ENCODE measurements at places on chromosomes 1 and 21.

GRCh38 chr21:34990842-34991241 is 58.3 kb downstream of the RUNX1 start:
- no peak for DNase-seq

DNA sequence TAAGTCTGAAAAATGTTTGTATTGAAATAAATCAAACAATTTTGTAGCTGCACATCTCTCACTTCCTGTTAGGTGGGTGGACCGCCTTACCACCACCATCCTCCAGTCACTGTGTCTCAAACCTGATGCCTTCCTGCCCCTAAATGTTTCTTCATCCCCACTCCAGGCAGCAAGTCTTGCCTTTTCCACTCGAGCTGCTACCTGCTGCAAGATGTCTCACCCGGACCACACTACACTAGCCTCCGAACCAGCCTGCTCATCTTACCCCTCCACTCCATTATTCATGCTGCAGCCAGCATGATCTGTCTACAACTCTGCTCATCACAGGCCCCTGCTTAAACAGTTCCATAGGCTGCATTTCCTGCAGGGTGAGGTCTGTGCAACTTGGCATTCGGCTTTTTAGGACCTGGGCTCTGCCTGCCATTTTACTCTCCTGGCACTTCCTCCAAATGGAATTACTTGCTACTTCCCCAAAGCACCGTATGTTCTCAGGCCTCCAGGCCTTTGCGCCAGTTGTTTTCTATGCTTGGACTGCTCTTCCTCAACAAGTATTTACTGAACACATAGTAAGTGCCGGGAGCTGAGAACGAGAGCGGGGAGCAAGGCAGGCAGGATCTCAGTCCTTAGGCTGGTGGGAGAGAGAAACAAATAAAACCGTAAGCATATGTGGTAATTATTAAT is 5.2 kb upstream of the SF3A3 start:
- DNase-seq: no peak

- DNase-seq: no peak
Observed at GRCh38 chr1:235022981-235023710, 105.5 kb downstream of the TOMM20 start.

DNA sequence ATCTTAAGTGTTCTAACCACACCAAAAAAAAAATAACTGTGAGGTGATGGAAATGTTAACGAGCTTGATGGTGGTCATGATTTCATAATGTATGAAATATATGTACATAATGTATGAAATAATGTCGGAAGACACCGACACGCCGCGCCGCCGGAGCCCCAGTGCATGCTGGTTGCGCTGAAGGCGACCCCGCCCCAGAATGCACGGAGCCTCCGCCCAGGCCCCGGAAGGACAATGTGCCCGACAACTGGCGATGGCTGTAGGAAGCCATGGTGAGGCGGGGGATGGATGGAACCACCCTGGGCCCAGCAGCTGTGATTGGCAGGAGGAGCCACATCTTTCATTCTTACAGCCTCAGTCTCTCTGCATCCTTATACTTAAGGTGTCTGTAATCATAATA is 7.4 kb downstream of the OR2T10 start:
- no peak for DNase-seq

- no peak for DNase-seq
Observed at GRCh38 chr1:60994369-60994768, 88.0 kb upstream of the NFIA start.

DNA sequence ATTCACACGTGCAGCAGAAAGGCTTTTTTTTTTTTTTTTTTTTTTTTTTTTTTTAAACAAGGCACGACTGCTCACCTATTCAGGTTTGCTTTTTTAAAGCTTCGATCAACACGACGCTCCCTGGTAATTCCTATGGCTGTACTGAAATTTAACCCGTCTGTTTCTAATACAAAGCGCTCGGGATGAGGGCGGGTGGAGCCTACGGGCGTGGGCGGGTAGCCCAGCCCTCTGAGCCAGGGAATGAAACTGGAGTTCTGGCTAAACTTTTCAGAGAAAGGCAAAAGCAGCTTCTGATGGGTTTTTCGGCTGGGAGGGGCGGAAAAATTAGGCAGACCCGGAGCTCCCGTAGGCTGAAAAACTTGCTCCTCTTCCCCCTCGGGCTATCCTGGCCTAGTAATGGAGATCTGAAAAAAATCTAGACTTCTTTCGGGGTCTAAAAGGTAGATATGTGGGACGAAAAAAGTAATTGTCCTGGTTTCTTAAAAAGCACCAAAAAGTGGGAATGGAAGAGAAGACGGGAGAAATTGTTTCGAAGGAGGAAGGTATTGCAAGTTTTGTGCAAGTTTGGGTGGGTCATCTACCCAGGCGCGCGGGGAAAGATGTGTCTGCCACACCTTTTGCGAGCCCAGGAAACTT is 7.4 kb downstream of the NR5A2 start:
- no peak for DNase-seq

DNA sequence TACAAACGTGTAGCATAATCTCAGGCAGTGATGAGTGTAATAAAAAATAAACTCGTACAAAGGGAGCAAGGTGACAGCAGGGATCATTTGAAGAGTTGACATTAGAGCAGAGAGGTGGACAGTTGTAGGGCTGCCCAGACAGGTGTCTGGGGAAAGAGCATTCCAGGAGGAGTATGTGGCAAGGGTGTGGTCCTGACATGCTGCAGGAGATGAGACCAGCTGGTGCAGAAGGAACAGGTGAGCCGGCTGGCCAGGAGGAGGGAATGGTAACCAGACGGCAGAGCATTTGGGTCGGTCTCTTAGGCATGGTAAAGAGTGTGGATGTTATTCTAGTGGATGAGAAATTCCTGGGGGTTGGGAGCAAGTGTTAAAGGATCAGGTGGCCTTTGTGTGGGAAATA is 306.3 kb downstream of the LMX1A start:
- no peak for DNase-seq

GRCh38 chr1:61426254-61426653 is 298.7 kb downstream of the TM2D1 start:
- no peak for DNase-seq

- DNase-seq: no peak
Observed at GRCh38 chr1:65147424-65148177, 402 bp upstream of the AK4 start.

DNA sequence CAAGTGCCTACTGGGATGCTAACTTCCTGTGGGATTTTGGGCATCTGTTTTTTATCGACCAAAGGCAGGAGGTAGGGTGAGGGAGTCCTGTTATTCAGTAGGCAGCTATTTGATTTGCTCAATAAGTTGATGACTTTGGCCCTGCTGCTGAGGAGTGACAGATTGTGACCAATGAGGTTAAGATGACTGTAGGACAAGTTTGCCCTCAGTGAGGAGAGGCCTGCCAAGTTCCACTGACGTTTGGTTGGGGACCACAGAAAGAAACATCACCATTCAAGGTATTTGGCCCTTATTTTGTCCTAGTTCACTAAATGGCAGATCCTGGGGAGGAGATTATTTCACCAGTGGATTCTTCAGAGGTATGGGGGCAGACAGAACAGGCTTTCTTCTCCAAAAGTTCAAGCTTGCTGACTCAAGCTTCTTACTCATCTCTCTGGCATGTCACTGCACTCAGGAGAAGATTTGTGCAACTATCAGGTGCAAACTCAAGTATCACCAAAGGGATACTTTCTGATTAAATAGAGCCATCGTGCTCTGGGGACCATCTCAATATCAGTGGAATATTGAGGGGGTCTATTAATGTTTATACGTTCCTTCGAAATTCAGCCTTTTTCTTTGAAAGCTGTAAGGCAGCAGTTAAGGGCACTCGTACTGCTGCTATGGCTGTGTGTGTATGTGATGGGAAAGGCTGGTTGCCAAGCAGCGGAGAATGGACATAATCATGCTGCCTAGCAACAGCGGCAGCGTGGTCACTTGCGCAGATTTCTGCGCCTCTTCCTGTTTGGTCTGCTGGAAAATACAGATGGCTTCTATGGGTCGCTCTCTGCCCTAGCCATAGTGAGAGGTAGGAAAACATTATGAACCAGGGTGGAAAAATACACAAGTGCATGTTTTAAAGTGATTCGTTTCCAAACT is 78.7 kb downstream of the PBX1 start:
- DNase-seq: no peak

GRCh38 chr21:31405604-31406003 is 61.5 kb upstream of the TIAM1 start:
- no peak for DNase-seq

DNA sequence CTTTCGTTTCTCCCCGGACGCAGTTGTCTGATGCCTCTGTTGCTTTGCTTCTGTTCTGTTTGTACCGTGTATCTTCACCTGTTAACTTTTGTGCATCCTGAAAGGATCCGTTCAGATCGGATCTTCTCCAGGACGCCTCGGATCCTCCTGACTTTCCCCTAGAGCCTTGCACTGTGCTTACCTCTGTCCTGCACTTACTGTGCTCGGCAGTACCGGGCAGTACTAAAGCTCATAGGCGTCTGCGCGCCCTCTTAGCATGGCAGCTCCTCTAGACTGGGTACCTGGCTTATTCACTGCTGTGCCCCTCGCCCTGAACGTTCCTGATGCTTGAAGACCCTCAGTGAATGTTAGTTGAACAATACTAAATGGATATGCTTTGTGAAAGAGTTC is 934 bp downstream of the SCP2 start:
- DNase-seq: no peak

GRCh38 chr1:1777950-1778662 is at the start of gene NADK:
TSS of gene NADK (minus strand) at chr1:1778470. CDS start at chr1:1765406, 13,064 bp downstream.
- DNase-seq: peak; percentile 41

DNA sequence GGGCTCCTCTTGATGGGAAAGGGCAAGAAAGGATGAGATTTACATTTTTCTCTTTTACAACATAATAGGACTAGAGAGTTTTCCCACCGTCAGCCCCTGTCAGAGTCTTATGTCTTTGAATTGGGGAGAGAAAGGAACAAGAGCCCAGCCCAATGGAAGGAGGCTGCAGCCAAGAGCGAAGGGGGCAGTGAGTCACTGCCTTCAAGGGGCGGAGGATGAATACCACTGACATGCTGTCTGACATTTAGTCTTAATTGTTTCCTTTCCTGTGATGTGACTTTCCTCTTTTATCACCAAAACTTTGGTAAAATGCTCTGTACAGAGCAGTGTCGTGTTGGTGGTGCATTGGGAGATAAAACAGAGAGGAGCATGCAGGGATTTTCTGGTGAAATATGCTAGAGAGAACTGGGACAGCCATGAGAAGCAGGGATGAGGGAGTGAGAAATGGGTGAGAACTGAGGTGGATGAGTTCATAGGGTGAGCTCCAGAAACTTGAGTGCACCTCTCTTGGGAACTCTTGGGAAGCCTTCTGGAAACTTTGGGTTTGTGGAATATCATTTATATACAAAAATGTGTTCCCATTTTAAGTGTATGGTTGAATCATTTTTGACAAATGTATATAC is 179.9 kb upstream of the FGGY start:
- DNase-seq: no peak

DNA sequence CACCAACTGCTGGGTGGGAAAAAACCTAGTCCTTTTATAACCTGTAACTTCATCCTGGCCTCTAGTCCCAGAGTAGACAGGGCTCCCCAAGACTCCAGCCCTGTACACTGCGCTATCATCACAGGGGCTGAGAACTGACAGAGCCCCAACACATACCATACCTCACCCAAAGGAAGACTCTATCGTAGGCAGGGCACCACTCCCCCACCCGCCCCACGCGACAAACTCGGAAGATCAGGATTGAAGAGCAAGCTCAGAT is 15.8 kb downstream of the INPP5B start:
- DNase-seq: no peak

DNA sequence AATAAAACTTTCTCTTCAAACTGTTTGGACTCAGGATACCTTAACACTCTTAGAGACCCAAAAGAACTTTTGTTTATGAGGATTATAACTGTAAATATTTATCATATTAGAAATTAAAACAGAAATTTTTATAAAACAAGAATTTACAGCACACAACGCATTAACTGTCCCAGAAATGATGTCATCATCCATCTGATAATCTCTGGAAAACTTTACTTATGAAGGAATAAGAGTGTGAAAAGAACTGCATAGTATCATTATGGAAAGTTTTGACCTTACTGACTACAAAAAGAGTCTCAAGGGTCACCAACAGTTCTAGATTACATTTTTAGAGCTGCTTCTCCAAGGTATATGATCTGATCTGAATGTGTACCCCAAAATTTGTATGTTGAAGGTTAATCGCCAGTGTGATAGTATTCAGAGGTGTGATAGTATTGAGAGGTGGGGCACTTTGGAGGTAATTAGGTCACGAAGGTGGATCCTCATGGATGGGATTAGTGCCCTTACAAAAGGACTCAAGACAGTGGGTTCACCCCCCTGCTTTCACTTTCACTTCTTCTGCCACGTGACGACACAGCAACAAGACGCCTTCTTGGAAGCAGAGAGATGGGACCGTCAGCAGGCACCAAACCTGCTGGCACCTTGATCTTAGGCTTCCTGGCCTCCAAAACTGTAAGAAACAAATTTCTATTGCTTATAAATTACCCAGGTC is 95.7 kb upstream of the NR5A2 start:
- DNase-seq: no peak

DNA sequence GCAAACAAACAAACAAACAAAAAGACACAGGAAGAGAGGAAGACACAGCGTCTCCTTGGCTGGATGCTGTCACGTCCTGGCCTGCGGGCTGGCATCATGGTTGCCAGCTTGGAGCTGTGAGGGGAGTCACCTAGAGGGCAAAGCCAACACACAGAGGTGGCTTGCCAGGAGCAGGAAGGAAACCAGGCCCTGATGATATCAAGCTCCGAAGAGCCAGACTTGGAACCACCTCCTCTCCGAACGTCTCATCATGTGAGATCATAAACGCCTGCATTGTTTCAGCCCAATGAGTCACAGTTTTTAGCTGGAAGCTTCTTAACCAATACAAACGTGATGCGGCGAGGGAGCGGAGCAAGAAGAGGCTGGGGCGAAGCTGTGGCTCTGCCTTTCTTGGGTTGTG is 8.7 kb downstream of the PLA2G2D start:
- DNase-seq: no peak

- no peak for DNase-seq
Observed at GRCh38 chr1:205675247-205675646, 5.1 kb downstream of the SLC45A3 start.

- DNase-seq: no peak
Observed at GRCh38 chr1:1099506-1100183, 16.2 kb downstream of the C1orf159 start.

GRCh38 chr1:17732475-17732874 is 22.7 kb upstream of the ACTL8 start:
- DNase-seq: no peak

GRCh38 chr1:101207891-101208290 is 28.9 kb upstream of the S1PR1 start:
- no peak for DNase-seq

- DNase-seq: no peak
Observed at GRCh38 chr1:203307641-203308126, 2.4 kb downstream of the BTG2 start.

DNA sequence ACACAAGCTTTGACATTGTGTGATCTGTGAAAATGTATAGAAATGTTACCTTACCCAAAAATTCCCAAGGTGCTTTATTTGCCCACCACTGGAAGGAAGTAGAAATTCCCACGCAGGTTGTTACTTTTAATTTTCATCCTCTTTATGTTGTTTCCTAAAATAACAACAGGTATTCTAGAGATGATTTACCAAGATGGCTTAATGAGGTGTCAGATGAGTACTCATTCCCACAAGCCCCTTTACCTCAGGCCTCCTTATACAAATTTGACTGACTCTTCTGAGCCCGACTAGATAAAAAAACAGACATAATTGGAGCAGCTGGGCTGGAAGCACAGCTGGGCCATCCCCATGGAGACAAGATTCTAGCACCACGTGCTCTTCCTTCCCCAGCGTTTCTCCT is 114.6 kb downstream of the LIPI start:
- DNase-seq: no peak

All from stimulated activated CD8-positive, alpha-beta memory T cell treated with anti-CD3 and anti-CD28 coated beads, Interleukin-15, amount 100 ng/mL, for 1 hour (primary cell).